Stimulated activated CD4-positive, alpha-beta T cell treated with anti-CD3 and anti-CD28 coated beads, Interleukin-1b, Interleukin-23, amount 100 ng/mL, for 48 hours (primary cell): ENCODE measurements at places on chromosomes 6 and 20.

- no peak for DNase-seq
These were observed 324.5 kb downstream of the SOX4 start for GRCh38 chr6:21918041-21918440.

- DNase-seq: no peak
These were observed 61.4 kb downstream of the DAAM2 start for GRCh38 chr6:39853604-39854003.

GRCh38 chr6:2124260-2124709 is 121.1 kb downstream of the GMDS start:
- no peak for DNase-seq

DNA sequence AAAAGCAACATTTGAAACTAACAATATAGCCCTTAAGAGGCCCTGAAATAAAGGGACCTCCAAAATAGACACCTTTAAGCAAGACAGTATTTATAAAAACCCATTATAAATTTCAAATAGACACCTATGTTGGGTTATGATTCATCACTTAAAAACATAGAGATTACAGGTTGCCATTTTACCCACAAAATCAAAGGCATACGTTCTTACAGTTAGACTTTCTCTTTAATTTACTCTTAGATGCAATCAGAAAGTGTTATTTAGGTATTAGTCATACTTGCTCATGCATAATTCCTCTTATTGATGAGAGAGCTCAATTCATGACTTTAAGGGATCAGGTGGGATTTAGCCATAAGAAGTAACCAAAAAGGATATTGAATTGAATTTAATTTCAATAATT is 51.5 kb upstream of the TMEM200A start:
- DNase-seq: no peak

DNA sequence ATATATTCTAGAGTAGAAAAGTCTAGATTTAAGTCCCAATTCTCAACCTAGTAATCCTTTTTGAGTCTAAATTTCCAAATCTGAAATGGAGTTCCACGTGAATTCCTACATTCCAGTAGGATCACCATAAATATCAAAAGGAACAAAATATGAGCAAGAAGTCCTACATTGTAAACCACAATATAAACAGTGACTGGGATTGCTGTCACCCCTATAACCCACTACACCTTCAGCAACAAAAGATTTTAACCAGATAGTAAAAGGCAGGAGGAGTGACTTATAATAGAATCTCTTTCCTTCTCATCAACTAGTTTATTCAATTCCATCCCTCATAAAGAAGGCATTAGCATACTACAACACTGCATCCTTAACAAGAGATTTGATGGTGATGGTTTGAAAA is 210.6 kb downstream of the KIF16B start:
- DNase-seq: no peak

GRCh38 chr6:125153391-125154117 is at the start of gene TPD52L1:
Gene TPD52L1, plus strand, starts transcription at chr6:125153773. Its CDS starts 179 bp downstream, at chr6:125153952.
- peak; percentile 59 for DNase-seq

GRCh38 chr20:41406353-41406752 is 39.7 kb upstream of the EMILIN3 start:
- no peak for DNase-seq

- DNase-seq: no peak
These were observed at the start of gene PLCB4 for GRCh38 chr20:9068841-9069663. Gene PLCB4, plus strand, starts transcription at chr20:9069087. Its CDS starts 238,728 bp downstream, at chr20:9307815.

GRCh38 chr6:17583811-17584210 is 16.3 kb upstream of the FAM8A1 start:
- no peak for DNase-seq

GRCh38 chr20:45450097-45450818 is 19.3 kb upstream of the WFDC2 start:
- no peak for DNase-seq

- DNase-seq: no peak
These were observed 37.6 kb downstream of the TTLL9 start for GRCh38 chr20:31908016-31908415.

DNA sequence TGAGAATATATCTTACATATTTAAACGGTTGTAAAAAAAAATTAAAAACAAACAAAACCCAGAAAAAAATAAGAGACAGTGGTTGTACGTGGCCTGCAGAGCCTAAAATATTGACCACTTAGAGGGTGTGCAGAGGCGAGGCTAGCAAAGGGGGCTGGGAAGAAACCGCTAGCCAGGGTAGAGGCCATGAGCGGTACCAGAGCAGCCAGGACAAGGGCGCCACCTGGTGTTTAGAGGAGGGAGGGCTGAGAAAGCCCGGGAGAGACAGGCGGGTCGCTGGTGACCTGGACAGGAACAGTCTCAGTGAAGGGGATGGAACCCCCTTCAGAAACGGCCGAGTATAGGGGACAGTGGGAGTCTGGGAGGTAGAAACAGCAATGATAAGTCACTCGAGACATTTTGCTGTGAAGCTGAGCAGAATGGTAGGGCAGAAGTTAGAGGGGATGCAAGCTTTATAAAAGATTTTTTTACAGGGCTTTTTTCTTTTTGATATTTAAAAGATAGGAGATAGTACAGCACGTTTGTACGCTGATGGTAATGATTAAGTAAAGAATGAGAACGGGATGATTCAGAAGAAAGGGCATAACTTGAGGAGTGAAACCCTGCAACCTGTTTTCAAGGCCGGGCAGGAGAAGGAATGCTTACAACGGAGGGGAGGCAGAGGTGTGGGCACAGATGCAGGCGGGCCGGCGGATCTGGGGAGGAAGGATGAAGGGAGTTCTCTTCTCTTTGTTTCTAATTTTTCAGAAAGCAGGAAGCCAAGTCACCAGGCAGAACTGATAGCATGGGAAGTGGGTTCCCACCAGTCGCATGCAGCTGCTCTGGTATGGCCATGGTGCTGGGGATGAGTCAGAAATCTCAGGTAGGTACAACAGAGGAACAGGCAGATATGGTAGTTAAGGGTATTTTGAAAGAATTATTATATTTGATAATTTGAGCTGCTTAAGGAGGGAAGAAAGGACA is 76.2 kb downstream of the FAM229B start:
- peak; percentile 78 for DNase-seq

DNA sequence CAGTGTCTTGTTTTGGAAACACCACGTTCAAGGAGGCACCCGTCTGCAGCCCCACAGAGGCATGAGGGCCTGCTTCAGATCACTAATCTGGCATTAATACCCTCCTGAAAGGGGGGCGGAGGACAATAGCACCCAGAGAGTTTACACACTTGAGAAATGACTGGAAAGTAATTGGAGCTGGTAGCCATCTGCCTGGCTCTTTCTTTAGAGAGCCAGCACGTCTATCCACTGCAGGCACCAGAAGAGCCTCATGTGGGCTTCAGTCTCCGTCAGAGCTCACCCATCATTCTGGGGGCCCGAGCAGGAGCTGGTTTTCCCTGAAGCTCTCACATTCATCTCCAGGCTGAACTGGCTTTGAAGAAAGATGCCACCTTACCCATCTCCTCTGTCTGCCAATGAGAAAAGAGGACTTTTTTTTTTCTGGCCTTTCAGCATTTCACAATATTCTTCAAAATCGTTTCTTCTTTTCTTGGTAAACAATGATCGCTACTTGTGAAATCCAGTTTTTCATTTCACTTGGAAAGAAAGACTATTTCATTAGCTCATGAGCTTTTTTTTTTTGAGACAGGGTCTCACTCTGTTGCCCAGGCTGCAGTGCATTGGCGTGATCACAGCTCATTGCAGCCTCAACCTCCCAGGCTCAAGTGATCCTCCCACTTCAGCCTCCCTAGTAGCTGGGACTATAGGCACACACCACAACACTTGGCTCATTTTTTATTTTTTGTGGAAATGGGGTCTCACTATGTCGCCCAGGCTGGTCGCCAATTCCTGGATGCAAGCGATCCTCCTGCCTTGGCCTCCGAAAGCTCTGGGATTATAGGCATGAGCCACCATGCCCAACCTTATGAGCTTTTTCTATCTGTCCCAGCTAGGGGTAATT is 124.7 kb upstream of the ZNF217 start:
- no peak for DNase-seq

- no peak for DNase-seq
These were observed 89.6 kb upstream of the HMGCLL1 start for GRCh38 chr6:55668591-55668990.

DNA sequence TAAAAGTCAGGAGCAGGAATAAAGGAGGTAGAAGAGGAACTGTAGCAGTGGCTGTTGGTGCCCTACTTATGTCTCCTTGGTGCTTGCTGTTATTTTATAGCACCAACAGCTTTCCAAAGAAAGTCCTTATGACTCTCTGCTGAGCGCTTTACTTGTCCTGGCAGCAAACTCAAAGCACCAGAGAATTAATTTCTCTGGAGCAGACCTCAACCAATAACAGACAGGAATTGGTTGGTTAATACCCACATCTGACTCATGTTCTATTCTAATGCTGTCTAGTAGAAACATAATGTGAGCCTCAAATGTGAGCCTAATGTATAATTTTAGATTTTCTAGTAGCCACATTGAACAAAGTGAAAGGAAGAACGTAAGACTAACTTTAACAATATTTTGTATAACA is 685.9 kb downstream of the KIF16B start:
- no peak for DNase-seq

GRCh38 chr6:4777394-4777935 is 1.3 kb downstream of the CDYL start:
- DNase-seq: no peak

DNA sequence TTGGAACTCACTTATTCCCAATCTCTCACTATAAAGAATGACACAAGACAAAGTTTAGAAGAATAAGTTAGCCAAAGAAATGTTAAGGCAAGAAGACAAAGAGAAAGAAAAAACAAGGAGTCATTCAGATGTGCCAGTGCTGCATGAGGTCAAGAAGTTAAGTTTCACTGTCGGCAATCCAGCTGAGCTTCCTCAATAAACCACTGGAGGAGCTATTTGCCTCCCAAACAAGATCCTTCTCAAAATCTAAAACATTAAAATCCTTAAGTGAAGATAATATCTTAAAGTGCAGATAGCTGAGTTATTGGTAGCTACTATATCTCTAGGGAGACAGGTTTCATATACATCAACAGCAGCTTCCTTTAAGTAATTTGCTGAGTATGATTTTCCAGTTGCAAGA is 512.3 kb downstream of the HDGFL1 start:
- no peak for DNase-seq

DNA sequence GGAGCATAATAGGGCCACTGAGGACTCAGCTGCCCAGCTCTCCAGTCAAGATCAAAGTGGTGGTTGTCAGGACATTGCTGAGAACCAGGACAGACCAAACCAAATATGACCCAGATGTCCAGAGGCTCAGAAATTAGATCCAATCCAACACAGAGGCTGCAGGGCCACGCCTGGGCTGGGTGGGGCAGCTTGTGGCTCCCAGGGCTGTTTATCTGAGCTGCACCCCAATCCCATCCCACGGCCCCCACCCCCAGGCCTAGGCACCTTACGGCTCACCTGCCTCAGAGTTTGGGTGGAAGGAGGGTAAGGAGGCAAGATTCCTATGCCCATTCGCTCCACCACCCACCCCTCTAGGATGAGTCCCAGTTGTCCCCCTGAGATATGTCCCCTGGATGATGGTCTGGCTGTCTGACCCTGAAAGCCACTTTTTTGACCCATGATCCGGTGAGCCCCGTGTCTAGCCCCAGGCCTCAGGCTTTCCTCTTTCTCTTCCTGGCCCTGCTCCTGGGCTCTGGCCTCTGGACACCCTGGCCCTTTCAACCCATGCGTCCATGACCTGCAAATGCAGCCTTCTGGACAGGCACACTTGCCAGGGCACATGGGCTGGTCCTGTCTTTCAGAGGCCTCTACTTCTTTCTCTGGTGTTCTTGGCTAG is 40.0 kb downstream of the CPXM1 start:
- no peak for DNase-seq

DNA sequence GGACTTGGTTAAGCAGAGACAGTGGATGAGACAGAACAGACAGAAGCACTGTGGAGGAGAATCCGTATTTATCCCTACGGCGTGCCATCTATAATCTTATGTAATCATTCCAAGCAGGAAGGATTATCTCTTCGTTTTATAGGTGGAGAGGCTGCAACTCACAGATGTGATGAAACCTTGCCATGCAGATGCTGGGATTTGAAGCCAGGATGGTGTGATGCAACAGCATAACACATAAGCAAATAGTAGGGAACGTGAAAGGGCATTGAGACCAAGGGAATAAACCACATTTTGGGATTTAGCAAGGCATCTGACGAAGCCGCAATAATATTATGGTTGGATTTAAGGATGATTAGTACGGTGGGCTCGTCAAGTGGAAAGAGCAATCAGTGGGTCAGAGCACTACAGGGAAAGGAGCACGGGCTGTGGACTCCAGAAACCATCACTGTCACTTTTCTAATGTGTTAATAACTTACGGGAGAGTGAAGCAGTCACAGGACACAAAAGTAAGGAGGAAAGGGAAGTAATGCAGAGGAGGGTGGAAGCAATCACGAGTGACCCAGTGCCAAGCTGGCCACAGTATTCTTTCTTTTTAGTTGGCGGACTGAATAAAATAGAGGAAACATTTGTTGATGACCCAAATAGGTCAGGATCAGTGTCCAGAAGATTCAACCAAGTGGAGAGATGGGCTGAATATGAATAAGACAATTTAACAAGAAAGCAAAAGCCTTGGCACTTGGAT is 119.6 kb upstream of the EDN1 start:
- DNase-seq: no peak

GRCh38 chr20:46541229-46541935 is 9.1 kb downstream of the OCSTAMP start:
- DNase-seq: no peak

- DNase-seq: no peak
These were observed 14.4 kb upstream of the NKX2-4 start for GRCh38 chr20:21411725-21412124.

GRCh38 chr20:6519556-6519955 is 247.9 kb upstream of the BMP2 start:
- DNase-seq: no peak

DNA sequence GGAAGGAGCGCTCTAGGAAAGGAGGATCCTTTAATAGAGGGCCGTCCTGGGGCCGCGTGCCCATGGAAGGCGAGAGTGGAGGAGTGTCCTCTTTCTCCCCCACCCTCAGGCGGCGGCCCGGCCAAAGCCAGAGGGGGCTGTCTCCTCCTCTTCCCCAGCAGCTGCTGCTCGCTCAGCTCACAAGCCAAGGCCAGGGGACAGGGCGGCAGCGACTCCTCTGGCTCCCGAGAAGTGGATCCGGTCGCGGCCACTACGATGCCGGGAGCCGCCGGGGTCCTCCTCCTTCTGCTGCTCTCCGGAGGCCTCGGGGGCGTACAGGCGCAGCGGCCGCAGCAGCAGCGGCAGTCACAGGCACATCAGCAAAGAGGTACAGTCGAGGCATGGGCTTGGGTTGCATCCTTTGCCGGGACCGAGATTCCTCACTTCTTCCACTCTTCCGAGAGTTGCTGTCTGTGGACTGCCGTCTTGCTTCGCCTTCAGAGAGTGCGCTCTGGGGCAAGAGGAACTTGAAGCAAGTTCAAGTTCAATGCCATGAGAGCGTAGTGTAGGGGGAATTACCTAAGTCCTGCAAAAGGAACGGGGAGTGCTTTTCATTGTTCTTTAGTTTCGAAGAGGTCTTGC is at the start of gene LAMA2:
TSS of gene LAMA2 (plus strand) at position 148 of the 621 bp plus-strand sequence. CDS start at position 256, 108 bp downstream.
- peak; percentile 3 for DNase-seq

DNA sequence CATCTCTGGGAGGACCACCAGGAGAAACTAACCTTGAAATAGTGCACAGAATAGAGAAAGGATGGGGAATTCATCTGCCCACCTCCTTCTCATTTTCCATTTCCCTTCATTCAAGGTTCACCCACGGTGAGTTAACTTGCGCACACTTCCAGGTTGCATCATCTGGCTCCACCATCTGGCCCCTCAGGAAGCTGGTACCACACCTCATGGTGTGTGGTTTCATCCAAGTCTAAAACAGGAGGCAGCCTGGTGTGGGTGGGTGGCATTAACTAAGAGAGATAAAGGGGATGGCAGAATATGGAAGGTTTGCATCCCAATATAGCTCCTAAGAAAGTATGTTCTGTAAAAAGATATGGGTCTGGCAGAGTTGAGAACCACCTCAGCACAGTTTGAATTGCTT is 3.8 kb downstream of the ZNF334 start:
- no peak for DNase-seq

GRCh38 chr20:51902933-51903332 is 100.6 kb upstream of the SALL4 start:
- DNase-seq: no peak
